ENCODE measurements at places on chromosomes 2 and 18. TPM values are rescaled to one million over a fixed set of nuclear protein-coding genes. Genes with fewer than 3 reads are reported as not detected.

RNF144A gene
- total RNA-seq, result 15.1 TPM

TMEM169 gene
- 2.5 TPM for total RNA-seq

SLC16A14 gene
- 2.1 TPM for total RNA-seq

PPIL3 gene
- 30.4 TPM for total RNA-seq

CTAGE1 gene
- not detected for total RNA-seq

METTL21A gene
- total RNA-seq, result 55.0 TPM

VWA3B gene
- total RNA-seq, result not detected

MC2R gene
- not detected for total RNA-seq

PSTPIP2 gene
- total RNA-seq, result 2.4 TPM

OTOF gene
- not detected for total RNA-seq

NEURL3 gene
- not detected for total RNA-seq

KHK gene
- total RNA-seq, result 20.5 TPM

VWC2L gene
- not detected for total RNA-seq

CCDC148 gene
- 1.3 TPM for total RNA-seq

CDK5R2 gene
- total RNA-seq, result not detected

ACTR1B gene
- 43.8 TPM for total RNA-seq

EDAR gene
- not detected for total RNA-seq

BCL2 gene
- 4.5 TPM for total RNA-seq

SLC30A3 gene
- total RNA-seq, result 16.1 TPM

KYNU gene
- total RNA-seq, result 0.13 TPM

TEKT4 gene
- total RNA-seq, result not detected

PLCL1 gene
- not detected for total RNA-seq

RAD51AP2 gene
- total RNA-seq, result 0.08 TPM

MDH1B gene
- total RNA-seq, result 2.1 TPM

FOXI3 gene
- total RNA-seq, result 17.1 TPM

KLHL14 gene
- 1.3 TPM for total RNA-seq

PDE1A gene
- 0.15 TPM for total RNA-seq

SERPINB4 gene
- total RNA-seq, result 0.96 TPM

MREG gene
- 28.4 TPM for total RNA-seq

ANKRD30B gene
- not detected for total RNA-seq

ATAD2B gene
- 16.1 TPM for total RNA-seq

HADHB gene
- 52.3 TPM for total RNA-seq

SIX3 gene
- 0.21 TPM for total RNA-seq

L3MBTL4 gene
- total RNA-seq, result 2.4 TPM

SATB2 gene
- total RNA-seq, result 5.1 TPM

SELENOI gene
- total RNA-seq, result 54.8 TPM

GAD1 gene
- 0.34 TPM for total RNA-seq

CCDC93 gene
- total RNA-seq, result 16.9 TPM

TIGD1 gene
- total RNA-seq, result 7.9 TPM

DTNA gene
- total RNA-seq, result 32.7 TPM

LRATD1 gene
- total RNA-seq, result 2.3 TPM

GALNT5 gene
- 0.06 TPM for total RNA-seq

MBD1 gene
- 39.5 TPM for total RNA-seq

EVX2 gene
- total RNA-seq, result not detected

B3GNT7 gene
- total RNA-seq, result 73.1 TPM

HS1BP3 gene
- 11.2 TPM for total RNA-seq

DRC1 gene
- not detected for total RNA-seq

COPS9 gene
- 154 TPM for total RNA-seq

AKAIN1 gene
- total RNA-seq, result not detected

ANKMY1 gene
- total RNA-seq, result 4.5 TPM

CDH20 gene
- 0.13 TPM for total RNA-seq

SLC25A52 gene
- not detected for total RNA-seq

C2orf74 gene
- total RNA-seq, result 9.0 TPM

PIGN gene
- 26.3 TPM for total RNA-seq

ICOS gene
- total RNA-seq, result not detected

TTC27 gene
- total RNA-seq, result 29.1 TPM
